ENCODE measurements at places on chromosomes 7 and 10. TPM values are rescaled to one million over a fixed set of nuclear protein-coding genes. Genes with fewer than 3 reads are reported as not detected.

GRCh38 chr7:90298145-90299038 is 22.7 kb downstream of the FAM237B start:
- no peak overlapping the region for H3K4me3 ChIP-seq
- H3K27me3 ChIP-seq: no peaks in the 10 kb centered on the region
- H3K36me3 ChIP-seq: no peaks in the 10 kb centered on the region
- H3K27ac ChIP-seq: no peak overlapping the region
- H3K4me1 ChIP-seq: no peaks in the 10 kb centered on the region
- DNase-seq: no peak

DNA sequence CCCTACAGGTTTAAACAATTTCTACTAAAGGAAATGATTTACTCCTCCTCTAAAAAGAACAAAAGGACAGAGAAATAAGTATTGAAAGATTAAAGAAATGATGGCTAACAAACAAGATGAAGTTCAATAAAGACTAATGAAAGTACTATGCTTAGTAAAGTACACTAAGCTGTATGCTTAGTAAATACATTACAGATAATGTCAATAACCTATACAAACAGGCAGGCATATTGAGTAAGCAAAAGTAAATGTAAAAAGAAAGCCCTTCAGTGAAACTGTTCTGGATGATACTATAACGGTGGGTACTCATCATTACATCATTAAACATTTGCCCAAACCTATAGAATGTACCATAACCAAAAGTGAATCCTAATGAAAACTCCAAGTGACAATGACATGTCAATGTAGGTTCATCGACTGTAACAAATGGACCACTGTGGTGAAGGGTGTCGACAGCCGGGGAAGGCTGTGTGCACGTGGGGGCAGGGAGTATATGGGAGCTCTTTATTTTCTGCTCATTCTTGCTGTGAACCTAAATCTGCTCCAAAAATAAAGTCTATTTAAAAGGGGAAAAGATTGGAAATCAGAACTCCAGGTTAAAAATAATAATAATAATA is 34.0 kb downstream of the CYTH3 start:
- H3K27ac ChIP-seq: no peak overlapping the region
- no peaks in the 10 kb centered on the region for H3K4me1 ChIP-seq
- no peak overlapping the region for H3K4me3 ChIP-seq
- no peaks in the 10 kb centered on the region for H3K36me3 ChIP-seq

DNA sequence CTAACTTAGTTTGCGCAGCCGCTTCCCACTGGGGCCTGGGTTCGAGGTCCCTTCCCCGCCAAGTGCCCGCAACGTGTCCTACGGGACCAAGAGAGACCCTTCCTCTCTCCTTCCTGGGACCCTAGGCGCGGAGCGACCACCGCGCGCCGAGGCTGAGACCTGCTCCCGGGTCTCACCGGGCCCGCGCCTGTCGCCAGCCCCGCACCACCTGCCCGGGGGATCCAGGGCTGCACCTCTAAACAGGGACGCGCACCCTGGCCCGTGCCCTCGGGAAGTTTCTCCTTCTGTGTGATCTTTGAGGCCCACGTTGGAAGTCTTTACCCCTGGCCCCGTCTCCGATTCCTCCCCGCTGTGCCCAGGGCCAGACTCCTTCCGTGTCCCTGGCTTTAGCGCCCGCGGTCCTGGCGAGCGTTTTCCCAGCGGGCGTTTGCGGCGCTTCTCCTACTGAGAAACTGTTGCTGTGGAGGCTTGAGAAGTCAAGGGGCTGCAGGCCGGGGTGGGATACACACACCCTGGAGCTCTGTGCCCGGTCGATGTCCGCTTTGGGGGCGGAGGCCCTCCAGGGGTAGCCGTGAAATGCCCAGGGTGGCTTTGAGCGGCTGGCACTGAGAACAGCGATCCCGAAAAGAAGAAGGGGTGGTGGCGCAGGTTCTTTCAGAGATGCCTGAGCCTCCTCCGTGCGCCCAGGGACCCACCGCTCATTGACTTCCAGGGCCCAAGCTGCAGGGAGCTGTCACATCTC is 575 bp downstream of the PLPP4 start:
- H3K27me3 ChIP-seq: no peaks in the 10 kb centered on the region
- peaks cover 19% of the 10 kb centered on the region for H3K4me1 ChIP-seq
- peak; percentile 52 for DNase-seq
- no peaks in the 10 kb centered on the region for H3K36me3 ChIP-seq
- peak overlapping the region; percentile 53 for H3K4me3 ChIP-seq

- H3K4me3 ChIP-seq: no peak overlapping the region
- H3K27me3 ChIP-seq: no peaks in the 10 kb centered on the region
- no peaks in the 10 kb centered on the region for H3K4me1 ChIP-seq
- no peaks in the 10 kb centered on the region for H3K36me3 ChIP-seq
Observed at GRCh38 chr7:114481999-114482398, 67.4 kb downstream of the FOXP2 start.

Gene MAT1A
- not detected for total RNA-seq

Gene CYP3A4
- total RNA-seq: not detected

Gene HIBADH
- 38.1 TPM for total RNA-seq

Measured in vagina (tissue), 2 donors.